Ovary (tissue), 10 donors: ENCODE measurements at places on chromosomes 1 and 21. TPM values are rescaled to one million over a fixed set of nuclear protein-coding genes. Genes with fewer than 3 reads are reported as not detected.
A peak's percentile ranks its signal among the peaks of the same experiment; 100 is the strongest.

The LRRC40 gene
- 8.0 TPM for polyA plus RNA-seq

The ITPKB gene
- polyA plus RNA-seq = 19.5 TPM

The TNFRSF18 gene
- 0.10 TPM for polyA plus RNA-seq

The CSMD2 gene
- 0.23 TPM for polyA plus RNA-seq

DNA sequence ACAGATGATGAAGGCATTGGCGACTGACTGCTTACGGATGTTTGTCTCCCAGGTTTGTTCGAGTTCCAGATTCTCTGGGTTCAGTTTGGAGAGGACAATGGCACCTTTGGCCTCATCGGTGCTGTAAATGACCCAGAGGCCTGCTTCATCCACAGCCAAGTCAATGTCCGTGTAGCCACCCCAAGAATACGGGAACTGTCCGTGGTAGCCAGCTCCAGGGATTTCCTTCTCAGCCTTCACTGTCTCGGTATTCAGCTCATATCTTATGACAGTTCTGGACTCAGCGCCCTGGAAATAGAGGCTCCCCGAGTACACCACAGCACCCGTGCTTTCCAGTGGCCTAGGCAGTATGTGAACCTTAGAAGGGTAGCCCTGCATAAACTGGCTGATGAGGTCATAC is 14.1 kb downstream of the MYOCOS start:
- DNase-seq = no peak

DNA sequence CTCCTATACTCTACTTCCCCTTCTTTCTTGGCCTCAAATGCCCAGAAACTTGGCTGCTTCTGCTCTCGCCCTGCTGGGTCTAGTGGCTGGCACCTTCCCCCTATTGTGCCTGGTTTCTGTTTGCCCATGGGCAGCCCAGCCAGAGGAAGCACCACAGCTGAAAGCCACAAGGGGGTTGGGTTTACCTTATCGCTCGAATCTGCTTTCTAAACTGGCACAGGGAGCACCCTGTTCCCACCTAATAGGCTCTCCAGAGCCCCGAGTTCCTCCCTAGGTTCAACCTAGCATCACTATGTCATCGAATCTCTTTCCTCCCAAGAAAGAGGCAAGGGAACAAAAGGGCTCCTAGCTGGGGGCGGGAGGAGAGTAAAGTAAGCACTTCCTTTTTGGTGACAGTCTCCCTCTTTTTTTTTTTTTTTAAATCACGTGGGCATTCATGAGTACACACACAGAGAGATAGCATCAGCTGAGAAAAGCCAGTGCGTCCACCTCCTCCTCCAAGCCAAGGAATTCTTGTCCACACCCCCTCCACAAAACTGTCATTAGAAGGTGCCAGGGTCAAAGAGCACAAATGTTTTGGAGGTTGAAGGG is 72.8 kb downstream of the PLEKHA6 start:
- no peak for DNase-seq

- DNase-seq = no peak
Observed at GRCh38 chr21:24759348-24760075, 847.8 kb downstream of the MRPL39 start.

DNA sequence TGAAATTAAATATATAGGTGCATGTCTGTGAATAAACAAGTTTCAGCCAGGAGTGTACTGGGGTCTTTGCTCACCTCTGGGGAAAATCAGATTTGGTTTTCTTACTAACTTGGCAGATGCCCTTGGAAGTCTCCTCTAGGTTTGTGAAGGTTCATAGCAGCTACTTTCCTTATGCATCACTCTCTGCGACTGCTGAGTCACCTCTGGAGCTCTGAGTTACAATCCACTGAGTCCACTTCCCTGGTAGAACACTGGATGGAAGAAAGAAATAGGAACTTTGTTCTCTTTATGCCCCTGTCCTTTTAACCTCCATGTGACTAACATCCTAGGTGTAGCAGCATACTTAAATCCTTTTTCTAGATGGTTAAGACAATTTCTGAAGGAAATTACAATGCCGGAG is 4.4 kb upstream of the FASLG start:
- no peak for DNase-seq

GRCh38 chr1:160375788-160376524 is 9.1 kb downstream of the NHLH1 start:
- DNase-seq = no peak

DNA sequence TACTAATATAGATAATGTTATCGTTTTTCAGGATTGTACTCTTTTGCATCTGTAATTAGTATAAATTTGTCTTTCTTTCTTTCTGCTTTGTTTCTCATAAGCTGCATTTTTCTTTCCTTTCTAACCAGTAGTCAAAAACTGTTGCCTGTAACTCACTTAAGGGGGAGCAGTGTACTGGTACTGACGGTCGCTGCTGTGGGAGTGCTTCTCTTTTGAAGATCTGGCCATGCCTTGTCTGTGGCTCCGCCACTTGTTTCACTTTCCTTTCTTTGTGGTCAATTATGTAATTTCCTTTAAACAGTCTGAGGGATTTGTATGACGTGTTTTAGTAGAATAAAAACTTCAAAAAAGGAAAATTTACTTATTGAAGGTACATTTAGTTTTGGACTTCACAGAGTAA is 37.0 kb downstream of the MIA3 start:
- DNase-seq = no peak

GRCh38 chr1:94000510-94001282 is 91.5 kb upstream of the GCLM start:
- no peak for DNase-seq

DNA sequence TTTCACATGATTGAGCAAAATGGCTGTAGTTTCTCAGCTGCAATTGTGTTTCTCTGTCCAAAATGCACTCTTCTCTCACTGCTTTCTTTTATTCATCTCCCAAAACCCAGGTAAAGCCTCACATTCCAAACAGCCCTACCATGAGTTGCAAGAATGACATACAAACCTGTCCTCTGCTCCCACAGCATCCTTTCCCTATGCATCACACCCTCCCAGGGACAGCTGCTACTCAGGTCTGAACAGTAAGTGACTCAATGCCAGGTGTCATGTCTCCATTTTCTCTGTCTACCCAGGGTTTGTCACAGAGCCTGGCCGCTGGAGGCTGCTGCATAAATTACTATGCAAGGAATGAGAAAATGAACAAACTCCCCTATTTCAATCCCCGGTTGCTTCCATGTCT is 118.5 kb downstream of the PLD5 start:
- DNase-seq = no peak

DNA sequence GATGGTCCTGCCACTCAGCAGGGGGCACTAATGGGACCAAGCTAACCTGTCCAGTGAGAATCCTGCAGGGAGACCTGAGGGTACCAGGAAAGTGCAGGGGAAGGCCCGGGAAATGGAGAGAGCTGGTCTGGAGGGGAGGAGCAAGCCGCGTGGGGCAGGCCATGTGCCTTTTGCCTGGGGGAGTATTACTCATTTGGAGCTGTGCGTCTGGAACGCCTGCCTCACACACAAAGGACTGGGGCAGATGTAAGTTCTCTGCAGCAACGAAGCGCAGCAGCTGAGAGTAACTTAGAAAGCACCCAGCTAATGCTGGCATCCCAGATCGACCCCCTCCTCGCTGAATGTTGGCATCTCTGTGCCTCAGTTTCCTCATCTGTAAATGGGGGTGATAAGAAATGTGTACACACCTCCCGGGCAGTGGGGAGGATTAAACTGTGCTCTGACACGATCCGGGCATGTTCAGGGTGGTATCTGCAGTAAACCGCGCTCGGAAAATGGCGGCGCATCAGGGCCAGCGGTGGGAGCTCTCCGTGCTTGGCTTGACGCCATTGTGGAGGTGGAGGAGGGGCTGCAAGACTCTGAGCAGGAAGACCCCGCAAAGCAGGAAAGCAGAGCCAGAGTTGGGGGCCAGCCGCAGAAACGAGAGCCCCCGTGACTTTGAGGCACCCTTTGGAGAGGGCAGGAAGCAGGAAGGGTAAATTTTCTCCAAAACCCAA is 212.5 kb downstream of the NPHP4 start:
- DNase-seq = no peak

The CLEC20A gene
- not detected for polyA plus RNA-seq

The NBPF19 gene
- polyA plus RNA-seq = 11.9 TPM

The LRRC7 gene
- polyA plus RNA-seq = 0.45 TPM

DNA sequence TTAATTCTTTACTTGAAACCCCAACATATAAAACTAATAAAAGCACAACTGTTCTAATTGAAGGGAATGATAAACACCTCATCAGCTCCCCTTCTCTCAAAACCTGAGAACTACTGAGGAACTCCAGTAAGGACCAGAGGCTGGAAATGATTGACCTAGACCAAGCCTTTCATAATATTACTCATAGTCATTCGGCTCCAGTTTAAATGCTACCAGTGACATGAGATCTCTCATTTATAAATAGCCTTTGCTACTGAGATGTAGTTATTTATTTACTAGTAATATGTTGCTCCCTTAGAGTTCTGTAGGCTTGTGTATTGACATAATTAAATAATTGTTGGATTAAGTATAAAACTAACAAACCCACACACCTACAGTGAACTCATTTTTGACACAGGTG is 209.8 kb upstream of the PRMT6 start:
- DNase-seq = no peak

- peak; percentile 78 for DNase-seq
Observed at GRCh38 chr1:12539705-12540579, 78.1 kb downstream of the DHRS3 start.

The CFHR5 gene
- not detected for polyA plus RNA-seq

The EXOSC10 gene
- polyA plus RNA-seq = 60.5 TPM

The CD53 gene
- polyA plus RNA-seq = 7.4 TPM

DNA sequence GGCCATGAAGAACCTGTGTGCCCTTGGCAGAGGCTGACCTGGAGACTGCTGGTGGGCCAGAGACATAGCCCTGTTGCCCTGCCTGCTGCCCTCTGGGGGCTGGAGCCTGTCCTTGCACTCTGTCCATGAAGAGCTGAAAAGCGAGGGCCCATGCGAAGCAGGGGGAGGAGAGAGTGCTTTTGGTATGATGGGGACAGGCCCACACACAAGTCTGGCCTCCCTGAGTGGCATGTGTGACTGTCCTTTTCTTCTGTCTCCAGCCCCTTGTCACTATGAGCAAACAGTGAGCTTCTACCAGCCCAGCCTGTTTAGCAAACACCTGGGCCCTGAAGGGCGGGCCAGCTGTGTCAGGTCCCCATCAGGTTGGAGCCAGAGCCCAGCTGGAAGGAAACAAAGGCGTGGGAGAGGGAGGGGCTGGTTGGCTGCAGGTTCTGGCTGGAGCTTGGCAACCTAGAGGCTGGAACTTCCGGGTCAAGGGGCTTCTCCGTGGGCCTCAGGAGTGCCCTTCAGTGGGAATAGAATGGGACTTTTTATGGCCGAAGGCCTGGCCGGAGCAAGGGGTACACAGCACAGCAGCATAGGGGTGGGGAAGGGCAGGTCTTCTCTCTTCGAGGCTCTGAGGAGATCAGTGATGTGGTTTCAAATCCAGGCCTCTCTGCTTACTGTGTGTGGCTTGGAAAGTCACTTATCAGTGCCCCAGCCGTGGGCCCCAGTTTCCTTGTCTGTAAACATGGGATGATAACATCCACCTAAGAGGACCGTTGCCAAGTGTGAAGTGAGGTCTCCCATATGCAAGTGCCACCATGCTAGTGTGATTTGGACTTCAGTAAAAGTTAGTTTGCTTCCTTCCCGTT is 14.3 kb downstream of the QSOX1 start:
- no peak for DNase-seq

The NBPF12 gene
- 6.2 TPM for polyA plus RNA-seq

DNA sequence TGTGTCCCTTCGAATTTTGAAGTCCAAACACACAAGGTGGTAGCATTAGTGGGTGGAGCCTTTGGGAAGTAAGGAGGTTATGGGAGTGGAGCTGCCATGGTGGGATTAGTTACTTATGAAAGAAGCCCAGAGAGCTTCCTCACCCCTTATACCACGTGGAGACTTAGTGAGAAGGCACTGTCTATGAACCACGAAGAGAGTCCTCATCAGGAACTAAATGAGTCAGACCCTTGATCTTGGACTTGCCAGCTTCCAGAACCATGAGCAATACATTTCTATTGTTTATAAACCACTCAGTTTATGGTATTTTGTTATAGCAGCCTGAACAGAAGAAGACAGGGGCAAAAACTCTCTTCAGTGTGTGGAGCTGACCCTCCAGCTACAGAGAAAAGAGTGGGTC is 259.3 kb upstream of the AJAP1 start:
- no peak for DNase-seq

The ANGPTL1 gene
- 83.2 TPM for polyA plus RNA-seq

The ST6GALNAC3 gene
- polyA plus RNA-seq = 4.0 TPM

The RPS6KA1 gene
- 11.2 TPM for polyA plus RNA-seq

GRCh38 chr1:208223136-208223535 is 21.0 kb downstream of the PLXNA2 start:
- no peak for DNase-seq

- DNase-seq = no peak
Observed at GRCh38 chr1:150165622-150166612, 16.2 kb downstream of the PLEKHO1 start.

GRCh38 chr1:109617291-109617801 is 2.1 kb downstream of the GNAT2 start:
- no peak for DNase-seq

DNA sequence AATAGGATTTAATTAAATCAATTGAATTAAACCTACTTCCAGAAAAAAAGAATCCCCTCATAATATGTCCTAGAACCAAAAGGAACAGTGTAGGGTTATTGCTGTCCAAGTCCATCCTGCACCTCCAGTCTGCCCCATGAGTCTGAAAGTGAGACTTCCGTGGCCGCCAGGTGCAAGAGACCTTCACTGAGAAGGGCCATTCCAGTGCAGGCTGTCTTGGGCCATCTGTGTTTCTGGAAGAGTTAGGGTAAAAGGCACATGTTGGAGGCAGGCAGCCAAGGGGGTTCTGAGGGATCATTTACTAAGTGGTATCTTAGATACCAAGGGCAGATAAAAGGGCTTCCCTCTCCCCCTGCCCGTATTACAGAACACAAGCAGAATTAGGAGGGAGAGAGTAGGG is 31.0 kb downstream of the UBE2T start:
- DNase-seq = no peak

DNA sequence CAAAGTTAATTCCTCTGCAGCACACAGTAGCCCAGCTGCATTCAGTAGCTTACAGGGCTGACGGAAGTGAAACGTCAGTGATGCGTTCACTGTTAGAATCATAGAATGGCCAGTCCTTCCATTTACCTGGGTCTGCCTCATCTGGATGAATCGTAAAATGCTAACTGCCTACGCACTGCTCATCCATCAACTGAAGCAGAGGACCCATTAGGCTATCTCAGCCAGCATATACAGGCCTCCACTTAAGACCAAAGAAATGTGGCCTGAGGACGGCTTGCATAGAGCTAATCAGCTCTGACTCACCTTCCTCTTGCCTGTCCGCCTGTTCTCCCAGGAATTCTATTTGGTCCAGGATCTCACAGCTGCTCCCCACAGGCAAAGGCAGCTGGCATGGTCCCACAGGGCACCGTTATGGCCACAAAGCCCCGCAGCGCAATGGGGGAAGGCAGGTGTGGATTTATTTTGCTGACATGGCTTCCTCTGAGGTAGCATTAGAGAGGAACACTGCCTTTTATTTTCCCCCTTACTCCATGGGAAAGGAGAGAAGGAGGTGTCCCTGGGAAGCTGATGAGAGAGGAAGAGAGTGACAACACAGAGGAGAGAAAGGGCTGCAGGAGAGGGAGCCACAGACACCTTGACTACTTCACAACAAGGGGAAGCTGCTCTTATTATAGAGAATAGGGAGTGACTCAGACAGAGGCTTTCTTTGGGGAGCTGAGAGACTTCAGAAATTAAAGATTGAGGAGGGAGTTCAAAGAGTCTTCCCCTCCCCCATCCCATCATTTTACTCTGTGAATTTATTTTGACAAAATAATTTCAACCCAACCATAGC is 177.6 kb downstream of the HHIPL2 start:
- no peak for DNase-seq
